Uterine smooth muscle cell (primary cell): ENCODE measurements at places on chromosomes 13 and 19. TPM values are rescaled to one million over a fixed set of nuclear protein-coding genes. Genes with fewer than 3 reads are reported as not detected.

The DMPK gene
- total RNA-seq = 21.7 and 39.0 TPM in 2 replicates

The CEACAM20 gene
- not detected in 2 replicates for total RNA-seq

The CPB2 gene
- not detected in 2 replicates for total RNA-seq

The THOP1 gene
- 101 and 173 TPM in 2 replicates for total RNA-seq

The NLRP7 gene
- total RNA-seq = 0.22 TPM in 1 of 2 replicates, not detected in the other

The CEBPA gene
- total RNA-seq = 0.11 and 0.25 TPM in 2 replicates

The ZNF439 gene
- 6.2 and 6.7 TPM in 2 replicates for total RNA-seq

The ZNF575 gene
- 0.11 and 0.37 TPM in 2 replicates for total RNA-seq

The SIGLEC6 gene
- total RNA-seq = 0.11 TPM in 1 of 2 replicates, not detected in the other

The ACP7 gene
- 0.33 and 0.87 TPM in 2 replicates for total RNA-seq

The PABPC3 gene
- 0.11 and 0.37 TPM in 2 replicates for total RNA-seq

The NECTIN2 gene
- 68.9 and 75.4 TPM in 2 replicates for total RNA-seq

The FCER2 gene
- not detected in 2 replicates for total RNA-seq

The NANOS3 gene
- not detected in 2 replicates for total RNA-seq

The GJB6 gene
- not detected in 2 replicates for total RNA-seq

The C2CD4C gene
- total RNA-seq = 0.33 and 0.37 TPM in 2 replicates

The PLPPR3 gene
- 0.12 TPM in 1 of 2 replicates, not detected in the other for total RNA-seq

The LRRC8E gene
- total RNA-seq = 9.2 and 10.7 TPM in 2 replicates

The ATP4A gene
- not detected in 2 replicates for total RNA-seq

The ZNF304 gene
- total RNA-seq = 9.9 and 11.4 TPM in 2 replicates

The GNG7 gene
- total RNA-seq = under 0.01 and 0.37 TPM in 2 replicates

The B3GNT8 gene
- 1.5 TPM in 2 replicates for total RNA-seq
